ENCODE measurements at places on chromosomes 3 and 15.

- DNase-seq: no peak
Observed at GRCh38 chr3:143595456-143596077, 252.7 kb downstream of the SLC9A9 start.

DNA sequence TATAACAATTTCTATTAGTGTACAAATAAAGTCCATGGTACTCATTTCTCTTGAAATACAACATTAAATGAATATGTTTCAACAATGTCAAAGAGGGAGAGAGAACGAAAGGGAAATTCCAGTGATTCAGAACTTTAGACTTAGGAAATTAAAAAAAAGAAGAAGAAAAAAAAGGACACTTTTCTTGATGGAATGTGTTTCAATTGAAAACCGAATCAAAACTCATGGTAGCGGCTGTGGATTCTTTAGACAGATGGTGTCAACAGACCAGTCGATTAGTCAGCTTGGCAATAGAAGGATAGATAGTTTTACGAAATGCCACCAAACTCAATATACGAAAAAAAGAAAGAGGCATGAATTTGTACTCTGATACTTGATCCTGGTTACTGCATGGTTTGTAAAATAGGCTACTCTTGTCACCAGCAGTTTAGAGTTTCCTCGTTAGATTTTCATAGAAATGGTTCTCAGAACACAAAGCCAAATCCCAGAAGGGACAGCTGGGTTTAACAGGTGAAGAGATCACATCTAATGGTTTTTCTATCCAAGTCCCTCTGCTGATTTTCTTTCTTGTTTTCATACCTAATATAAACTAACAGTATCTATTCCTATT, 793.5 kb downstream of the ROBO1 start:
- DNase-seq: no peak

DNA sequence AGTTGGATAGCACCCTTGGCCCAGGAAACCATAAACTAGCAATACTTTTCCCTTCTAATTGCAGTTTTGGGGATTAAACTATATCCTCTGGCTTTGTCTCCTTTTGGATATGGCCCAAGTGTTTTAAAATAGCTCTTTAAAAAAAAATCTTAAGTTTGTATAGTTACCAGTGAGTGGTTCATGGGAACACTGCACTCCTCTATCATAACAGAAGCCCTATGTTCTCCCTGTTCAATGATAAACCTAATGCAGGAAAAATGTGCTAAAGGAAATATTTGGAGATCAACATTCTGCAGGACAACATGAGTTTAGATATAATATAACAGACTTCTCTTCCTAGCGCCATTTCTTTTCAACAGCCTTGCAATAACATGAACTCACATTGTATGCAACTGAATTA, 13.1 kb downstream of the MRPL47 start:
- DNase-seq: no peak

DNA sequence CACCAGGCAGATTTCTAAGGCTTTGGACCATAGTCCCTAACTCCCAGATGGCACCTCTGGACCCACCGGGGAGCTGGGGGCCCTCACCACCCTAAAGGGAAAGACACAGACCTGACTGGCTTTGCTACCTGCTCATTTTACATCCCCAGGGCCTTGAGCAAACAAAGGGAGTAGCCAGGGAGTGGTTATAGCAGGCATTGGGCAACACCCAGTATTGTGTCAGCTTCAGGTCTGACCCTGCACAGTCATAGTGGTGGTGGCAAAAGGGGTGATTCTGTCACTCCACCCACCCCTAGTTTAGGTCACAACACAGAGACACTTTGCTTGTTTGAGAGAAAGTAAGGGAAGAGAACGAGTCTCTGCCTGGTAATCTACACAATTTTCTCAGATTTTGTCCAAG, 352.5 kb downstream of the DIPK2A start:
- no peak for DNase-seq

DNA sequence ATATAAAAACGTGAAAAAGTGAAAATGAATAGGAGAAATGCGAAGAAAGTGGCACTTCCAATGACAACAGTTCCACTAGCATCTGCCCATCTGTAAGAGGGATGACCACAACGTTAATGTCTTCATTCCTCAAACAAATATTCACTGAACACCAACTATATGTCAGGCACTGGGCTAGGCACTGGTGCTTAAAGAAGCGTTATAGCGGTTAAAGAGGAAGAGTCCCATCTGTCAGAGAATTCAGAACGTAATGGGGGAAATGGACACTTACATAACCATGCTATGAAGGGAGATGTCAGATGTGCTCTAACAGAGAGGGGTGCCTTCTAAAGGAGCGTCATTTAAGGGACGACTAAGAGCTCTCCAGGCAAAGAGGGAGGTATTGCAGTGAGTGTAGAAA, 8.2 kb downstream of the RUBCN start:
- no peak for DNase-seq

DNA sequence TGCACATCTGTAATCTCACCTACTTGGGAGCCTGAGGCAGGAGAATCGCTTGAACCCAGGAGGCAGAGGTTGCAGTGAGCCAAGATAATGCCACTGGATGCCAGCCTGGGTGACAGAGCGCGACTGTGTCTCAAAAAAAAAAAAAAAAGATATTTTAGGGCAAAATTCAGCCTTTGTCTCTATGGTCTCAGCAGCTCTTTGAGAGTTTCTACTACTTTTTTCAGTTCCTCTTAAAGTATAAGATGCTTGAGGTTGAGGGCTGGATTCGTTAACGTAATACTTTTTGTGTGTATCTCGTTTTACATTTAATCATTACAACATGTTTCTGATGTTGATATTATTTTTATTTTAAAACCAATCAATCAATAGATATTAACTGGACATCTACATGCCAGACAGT, 381.2 kb upstream of the TBL1XR1 start:
- DNase-seq: no peak

DNA sequence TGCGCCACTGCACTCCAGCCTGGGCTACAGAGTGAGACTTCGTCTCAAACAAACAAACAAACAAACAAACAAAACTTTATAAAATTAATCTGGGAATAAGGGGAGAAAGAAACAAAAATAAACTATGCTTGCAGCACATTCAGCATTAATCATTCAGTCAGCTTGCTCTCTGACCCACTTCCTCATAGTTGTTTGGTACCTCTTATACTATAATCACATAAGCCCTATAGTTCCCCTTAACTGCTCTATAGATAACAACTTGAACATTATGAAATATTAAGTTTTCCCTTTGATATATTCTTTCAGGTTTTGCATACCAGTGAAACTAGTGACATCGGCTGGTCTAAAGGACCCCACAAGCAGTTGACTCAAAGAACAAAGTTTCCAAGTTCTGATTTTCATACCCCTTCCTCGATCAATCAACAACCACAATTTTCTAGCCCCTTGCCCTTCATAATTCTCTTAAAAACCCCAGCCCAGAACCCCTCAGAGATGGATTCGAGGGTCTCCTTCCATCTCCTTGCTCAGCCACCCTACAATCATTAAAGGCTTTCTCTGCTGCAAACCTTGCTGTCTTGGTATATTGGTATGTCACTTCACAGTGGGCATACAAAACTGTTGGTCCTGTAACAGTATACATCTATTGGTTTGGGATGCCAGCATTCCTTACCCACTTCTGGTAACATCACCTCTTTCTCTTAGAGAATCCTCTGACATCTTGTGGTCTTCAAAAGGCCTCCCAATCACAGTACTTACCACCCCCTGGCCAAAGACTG, 26.4 kb downstream of the BCL2L10 start:
- no peak for DNase-seq

All from GM12864 (cell line).